ENCODE measurements at places on chromosomes 12 and 14.

- DNase-seq, result no peak
Measured at GRCh38 chr14:26531894-26532293, 65.9 kb downstream of the NOVA1 start.

DNA sequence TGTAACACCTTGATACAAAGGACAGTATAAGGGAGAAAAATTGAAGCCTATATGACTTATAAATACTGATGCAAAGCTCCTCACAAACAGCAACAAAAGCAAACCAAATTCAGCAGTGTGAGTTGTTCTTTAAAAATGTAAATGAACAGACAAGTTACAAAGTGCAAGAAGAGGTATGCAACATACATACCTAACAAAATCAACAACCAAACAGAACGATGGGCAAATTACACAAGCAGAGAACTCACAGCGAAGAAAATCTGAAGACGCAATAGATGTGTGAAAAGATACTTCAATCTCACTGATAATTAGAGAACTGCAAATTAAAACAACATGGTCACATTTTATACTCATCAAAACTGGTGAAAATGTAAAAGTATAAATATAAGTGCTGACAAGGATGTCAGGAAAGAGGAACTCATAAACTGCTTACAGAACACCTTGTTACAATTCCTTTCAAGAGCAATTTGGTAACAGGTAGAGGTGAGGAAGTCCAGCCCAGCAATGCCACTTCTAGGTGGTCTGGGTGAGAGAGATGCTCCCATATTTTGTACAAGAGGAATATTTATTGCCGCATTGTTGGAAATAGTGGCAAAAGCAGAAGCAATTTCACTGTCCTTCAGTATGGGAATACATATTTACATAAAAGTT lies 47.3 kb downstream of the CORO1C start:
- DNase-seq, result no peak

DNA sequence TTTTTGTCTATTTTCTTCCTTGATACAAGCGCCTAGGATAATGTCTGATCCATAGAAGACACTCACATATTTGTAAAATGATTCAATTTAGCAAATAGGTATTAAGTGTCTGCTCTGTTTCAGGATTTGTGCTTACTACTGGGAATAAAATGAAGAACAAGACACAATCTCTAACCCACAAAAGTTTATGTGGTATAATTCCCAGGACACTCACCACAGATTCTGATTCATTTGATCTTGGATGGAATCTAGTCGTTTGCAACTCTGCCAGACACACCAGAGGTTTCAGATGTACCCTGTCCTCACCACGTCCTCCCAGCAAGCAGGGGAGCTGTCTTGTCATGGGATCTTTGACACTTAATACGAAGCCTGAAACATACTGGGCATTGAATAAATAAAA lies 208.3 kb downstream of the LRIG3 start:
- no peak for DNase-seq

DNA sequence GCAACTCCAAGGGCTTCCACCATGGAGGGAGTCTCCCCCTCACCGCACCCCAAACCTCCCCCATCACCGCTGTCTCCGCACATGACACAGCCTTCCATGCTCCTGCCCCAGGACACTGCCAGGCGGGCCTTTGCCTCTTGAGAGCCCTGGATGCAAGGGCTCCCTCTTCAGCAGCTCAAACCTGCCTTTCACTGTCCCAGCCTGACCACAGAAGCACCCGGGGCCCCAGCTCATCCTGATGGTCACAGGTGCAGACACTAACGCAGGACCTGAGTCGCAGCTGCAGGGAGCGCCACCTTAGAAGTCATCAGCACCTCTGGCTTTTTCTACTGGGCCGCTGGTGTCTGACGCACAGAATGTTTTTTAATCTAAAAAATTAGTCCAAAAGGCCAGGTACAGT lies 54.0 kb downstream of the SYNE3 start:
- DNase-seq, result no peak

- DNase-seq, result no peak
Measured at GRCh38 chr12:123284669-123285068, 13.0 kb upstream of the CDK2AP1 start.

Measured in NCI-H1092 (cell line).